Liver (tissue), 10 donors: ENCODE measurements at places on chromosomes 7 and 10.
A peak's percentile ranks its signal among the peaks of the same experiment; 100 is the strongest.

- DNase-seq: no peak
These were observed 2.2 kb upstream of the GRIFIN start for GRCh38 chr7:2478399-2478785.

DNA sequence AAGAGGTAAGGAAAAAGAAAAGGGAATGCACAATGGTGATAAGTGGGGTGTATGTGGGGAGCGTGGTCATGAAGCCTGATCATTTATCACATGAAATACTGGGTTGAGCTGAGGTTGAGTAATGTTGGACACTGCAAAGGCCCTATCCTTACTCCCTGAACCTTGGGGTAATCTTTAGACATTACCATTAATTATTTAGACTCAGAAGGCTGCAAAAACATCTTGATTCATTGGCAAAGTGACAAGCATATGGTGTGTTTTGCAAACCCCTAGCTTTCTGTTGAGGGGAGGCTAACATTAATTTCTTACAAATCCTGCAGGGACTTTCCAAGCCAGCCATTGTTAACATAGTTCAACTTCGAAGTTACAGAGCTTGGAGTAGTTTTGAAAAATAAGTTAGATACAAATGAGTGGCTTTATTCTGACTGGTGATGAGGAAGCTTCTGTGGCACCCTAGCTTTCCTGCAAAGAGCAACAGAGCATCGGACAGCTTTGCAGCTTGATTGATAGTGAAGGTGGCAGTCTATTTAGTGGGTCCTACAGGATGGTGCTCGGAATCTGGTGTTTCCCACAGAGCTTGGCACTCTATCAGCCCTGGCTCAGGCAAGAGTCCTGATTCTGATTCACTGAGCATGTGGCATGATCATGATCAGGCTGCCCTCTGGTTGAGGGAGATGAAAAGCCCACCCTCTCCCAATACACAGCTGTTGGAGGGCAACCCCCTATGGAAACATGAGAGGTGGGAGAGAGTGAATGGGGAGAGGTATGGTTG is 153.7 kb upstream of the NPVF start:
- DNase-seq: no peak

- DNase-seq: no peak
These were observed 227.8 kb downstream of the CELF2 start for GRCh38 chr10:11245510-11245909.

DNA sequence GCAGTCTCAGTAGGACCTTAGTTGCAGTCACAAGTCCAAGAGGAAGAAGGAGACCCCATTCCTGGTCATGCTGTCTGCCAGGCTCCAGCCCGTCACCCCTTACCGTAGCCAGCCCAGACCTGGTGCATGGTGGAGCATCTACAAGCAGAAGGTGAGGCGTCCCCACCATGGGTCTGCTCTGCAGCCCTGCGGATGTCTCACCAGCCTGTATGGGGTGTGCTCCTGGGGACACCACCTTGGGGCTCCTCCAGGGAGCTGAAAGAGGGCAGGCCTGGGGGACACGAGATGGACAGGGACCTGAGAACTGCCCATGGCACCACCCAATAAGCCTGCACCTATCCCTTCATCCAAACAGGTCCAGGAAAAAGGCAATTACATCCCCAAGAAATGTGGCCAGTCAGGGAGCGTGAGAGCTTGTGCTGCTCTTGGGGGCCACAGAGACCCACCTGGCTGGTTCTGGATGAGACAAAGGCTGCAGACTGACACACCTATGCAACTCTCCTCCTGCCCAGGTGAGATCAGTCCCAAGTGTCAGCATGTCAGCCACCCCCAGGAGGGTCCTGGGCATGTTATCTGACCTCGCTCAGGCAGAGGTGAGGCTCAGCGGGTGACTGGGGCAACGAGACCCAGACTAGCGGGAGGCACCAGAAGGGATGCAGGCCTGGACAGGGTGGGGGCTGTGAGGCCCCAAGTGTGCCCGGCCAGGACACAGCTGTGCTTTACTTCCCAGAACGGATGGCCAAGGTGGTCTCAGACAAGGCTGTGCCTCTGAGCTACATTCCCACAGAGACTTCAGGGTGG is 84.5 kb upstream of the RET start:
- DNase-seq: peak; percentile 20

GRCh38 chr7:139648941-139649425 is 125.5 kb downstream of the CLEC2L start:
- no peak for DNase-seq

- DNase-seq: no peak
These were observed 93.1 kb downstream of the NRP1 start for GRCh38 chr10:33241351-33241750.
